ENCODE measurements at places on chromosomes 2 and 18. TPM values are rescaled to one million over a fixed set of nuclear protein-coding genes. Genes with fewer than 3 reads are reported as not detected.

GRCh38 chr2:35741556-35741955 lies 614.0 kb upstream of the CRIM1 start:
- DNase-seq = no peak

DNA sequence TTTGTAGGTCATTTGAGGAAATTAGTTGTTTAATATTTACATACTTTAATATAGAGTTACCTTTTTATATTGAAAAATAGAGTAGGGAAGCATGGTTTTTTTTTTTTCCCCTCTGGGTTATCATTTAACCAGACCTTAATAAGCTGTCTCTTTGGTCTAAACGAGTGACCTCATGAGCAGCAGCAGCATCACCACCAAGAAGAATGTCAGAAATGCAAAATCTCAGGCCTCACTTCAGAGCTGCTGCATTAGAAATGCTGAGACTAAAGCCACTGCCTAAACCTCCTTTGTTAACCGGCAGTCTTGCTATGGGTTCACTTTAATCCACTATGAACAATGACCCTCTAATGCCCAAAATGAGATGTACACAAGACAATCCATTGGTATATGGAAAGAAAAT lies 733.7 kb upstream of the FAM98A start:
- no peak for DNase-seq

GRCh38 chr18:49926106-49926745 lies 112.9 kb upstream of the ACAA2 start:
- DNase-seq = no peak

- no peak for DNase-seq
Observed at GRCh38 chr2:217650716-217651360, 352.0 kb downstream of the TNS1 start.

KCNF1 gene
- polyA plus RNA-seq = 0.25 TPM

DNA sequence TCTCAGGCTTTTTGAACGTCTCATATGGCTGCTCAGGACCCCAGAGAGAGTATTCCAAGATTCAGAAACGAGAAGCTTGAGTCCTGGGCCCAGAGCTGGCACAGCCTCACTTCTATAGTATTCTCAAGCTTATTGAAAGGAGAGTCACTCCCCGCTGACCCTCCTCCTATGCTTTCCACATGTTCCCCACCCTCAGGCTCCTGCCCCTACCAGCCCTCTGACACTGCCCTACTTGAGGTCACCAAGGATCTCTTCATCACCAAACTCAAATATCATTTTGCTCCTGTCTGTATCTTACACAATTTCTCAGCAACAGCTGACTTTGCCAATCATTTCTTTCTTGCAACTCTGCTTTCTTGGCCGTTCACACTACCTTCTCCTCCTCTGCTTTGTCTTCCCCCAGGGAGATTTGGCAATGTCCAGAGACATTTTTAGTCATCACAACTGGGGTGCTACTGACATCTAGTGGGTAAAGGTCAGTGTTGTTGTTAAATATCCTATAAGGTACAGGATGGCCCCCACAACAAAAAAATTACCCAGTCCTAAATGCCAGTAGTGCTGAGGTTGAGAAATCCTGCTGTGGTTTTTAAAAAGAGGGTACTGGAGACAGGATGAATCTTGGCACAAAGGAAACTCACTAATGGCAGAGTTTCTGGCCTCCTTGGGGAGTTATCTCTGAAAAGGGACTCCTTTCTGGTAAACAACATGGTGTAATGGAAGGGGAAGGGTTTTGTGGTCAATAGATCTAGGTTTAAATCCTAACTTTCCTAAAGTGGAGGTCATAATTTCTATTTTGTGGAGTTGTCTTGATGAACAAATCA lies 26.9 kb upstream of the INSIG2 start:
- peak; percentile 35 for DNase-seq

DNA sequence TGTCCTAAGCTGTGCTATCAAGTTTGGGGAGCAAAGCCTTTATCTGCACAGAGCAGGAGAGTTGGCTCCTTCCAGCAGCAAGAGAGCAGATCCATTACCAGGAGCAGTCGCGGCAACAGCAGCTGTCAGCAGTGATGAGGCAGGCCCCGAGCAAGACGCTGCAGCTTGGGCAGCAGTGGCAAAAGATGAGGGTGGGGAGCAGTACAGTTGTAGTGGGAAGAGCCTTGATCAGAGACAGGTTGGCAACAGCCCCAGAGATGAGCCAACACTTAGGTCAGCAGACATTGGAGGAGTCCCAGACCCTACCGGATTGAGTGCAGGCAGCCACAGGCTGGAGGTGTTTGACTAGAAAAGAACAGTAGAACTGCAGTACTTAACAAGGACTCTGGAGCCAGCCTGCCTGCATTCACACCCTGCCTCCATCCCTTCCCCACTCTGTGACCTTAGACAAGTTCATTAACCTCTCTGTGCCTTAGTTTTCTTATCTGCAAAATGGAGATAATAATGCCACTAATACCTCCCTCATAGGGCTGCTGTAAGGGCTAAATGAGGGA lies 117.1 kb upstream of the SERTAD2 start:
- DNase-seq = no peak

LRRTM4 gene
- not detected for polyA plus RNA-seq

MAL gene
- 198 TPM for polyA plus RNA-seq

LRRTM1 gene
- polyA plus RNA-seq = not detected

GRCh38 chr18:23181547-23181946 lies 46.3 kb downstream of the CABLES1 start:
- DNase-seq = no peak

DNA sequence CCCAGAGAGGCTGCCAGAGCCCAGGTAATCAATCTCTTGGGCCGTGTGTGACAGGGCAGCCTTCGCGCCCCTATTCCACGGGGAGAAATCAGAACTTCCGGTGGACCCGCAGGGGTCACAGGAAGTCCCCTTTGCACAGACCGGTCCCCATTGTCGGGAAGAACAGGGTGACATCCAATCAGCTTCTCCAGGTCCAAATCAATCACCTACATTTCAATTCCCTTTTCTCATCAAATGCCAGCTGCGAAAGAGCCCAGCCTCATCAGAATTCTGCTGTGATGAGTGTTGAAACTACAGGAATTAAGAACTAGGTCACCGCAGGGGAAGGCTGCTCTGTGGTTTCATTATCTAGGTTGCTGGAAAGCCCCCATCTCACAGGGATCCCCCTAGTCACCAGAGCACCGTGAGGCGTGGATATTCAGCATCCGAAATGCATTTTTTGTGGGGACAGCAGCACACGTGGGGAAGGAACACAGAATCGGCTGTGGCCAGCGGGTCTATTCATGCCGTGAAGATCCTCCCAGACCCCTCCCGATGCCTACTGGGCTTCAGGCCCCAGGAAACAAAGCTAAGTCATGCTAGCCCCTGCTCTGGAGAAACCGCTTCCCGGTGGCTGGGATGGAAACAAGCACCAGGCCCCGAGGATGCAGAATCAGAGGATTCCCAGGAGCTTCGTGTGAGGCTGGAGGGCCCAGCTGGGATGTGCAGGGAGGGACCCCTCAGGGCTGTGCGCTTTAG lies 193.7 kb upstream of the ID2 start:
- no peak for DNase-seq

PTPN2 gene
- 32.4 TPM for polyA plus RNA-seq

DNA sequence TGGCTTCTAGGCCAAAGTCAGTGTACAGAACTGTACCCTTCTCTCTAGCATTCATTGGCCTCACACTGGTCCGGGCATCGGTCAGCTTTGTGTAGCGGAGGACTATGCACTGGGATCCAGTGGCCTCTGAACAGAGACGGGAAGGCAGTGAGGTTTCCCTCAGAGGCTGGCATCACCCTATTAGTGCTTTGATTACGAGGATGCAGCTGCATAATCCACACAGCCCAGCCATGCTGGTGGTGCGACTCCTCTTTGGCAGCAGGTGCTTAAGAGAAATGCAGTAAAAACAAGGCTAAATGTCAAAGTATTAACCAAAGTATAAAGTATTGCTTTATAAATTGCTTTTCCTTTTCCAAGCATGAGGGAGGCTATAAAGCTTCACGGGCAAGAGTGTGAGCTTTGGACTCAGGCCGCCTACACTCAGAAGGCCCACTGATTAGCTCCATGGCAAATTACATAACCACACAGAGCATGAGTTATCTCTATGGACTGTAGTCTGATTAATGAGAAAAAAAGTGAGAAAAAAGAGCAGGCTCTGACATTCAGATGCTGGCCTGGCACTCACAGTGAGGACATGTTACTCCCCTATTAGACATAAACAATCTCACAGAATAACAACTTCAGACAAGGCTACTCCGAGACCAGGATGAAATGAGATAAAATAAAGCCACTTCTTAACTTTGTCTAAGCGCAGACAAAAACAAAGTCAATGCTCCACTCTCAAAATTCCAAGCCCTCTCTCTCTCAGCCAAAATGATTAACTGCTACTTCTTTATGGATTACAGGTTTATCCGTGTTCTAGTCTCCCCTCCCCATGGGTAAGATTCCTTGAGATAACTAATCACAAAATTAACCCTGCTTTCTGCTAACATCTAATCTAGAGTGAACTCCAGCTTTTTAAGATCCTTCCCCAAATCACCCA lies 6.4 kb upstream of the CRYGC start:
- peak; percentile 70 for DNase-seq

ESCO1 gene
- 6.6 TPM for polyA plus RNA-seq

DNA sequence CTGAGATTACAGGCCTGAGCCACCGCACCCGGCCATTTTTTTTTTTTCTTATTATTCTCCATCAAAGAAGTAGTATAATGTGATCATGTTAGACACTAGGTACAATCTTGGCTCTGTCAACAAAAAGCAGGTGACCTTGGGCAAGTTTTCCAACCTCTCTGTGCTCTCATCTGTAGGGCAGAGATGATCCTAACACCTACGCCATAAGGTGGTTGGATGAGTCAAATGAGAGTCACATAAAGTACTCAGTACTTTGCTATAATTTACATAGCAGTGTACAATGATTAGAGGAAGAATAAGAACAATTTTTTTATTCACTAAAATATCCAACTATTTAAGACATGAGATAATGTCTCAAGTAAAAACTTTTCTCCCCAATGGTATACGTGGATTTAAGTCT lies 128.6 kb downstream of the TGIF1 start:
- DNase-seq = no peak

MDH1B gene
- 0.63 TPM for polyA plus RNA-seq

GBX2 gene
- polyA plus RNA-seq = not detected

SEMA4F gene
- polyA plus RNA-seq = 0.46 TPM
